Astrocyte of the hippocampus (primary cell): ENCODE measurements at places on chromosomes 13 and 19.

- no peak for DNase-seq
Measured at GRCh38 chr19:17721821-17722220, 2.5 kb downstream of the MAP1S start.

- no peak for DNase-seq
Measured at GRCh38 chr19:15187026-15188007, 13.5 kb downstream of the NOTCH3 start.

GRCh38 chr13:111854403-111854802 is 212.5 kb upstream of the SOX1 start:
- no peak for DNase-seq

DNA sequence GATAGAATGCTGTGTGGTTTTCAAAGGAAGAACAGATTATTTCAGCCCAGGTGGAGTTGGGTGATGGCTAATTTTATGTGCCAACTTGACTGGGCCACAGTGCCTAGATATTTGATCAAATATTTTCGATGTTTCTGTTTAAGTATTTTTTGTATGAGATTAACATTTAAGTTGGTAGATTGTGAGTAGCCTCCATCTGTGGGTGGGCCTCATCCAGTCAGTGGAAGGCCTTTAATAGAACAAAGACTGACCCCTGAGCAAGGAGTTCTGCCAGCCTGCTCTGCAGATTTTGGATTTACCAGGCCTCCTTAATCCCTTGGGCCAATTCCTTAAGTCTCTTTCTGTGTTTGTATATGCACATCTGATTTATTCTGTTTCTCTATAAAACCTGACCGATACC is 13.9 kb downstream of the LSM14A start:
- no peak for DNase-seq

GRCh38 chr13:90796474-90796873 is 551.0 kb upstream of the MIR17HG start:
- no peak for DNase-seq

DNA sequence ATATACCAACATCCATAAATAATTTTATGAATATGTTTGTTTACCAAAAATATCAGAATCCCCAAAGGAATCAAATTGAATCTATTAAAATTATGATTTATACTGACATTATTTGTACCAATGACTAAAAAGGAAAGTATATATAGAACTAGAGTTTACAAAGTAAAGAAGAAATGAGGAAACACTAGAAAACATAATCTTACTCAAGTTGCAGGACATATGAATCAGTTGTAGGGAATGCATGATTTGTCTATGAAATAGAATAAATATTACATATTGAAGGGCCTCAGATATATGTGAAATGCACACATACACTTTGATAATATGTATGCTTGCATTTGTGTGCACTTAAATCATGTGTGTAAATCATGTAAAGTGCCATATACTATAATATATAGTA is 1466.4 kb downstream of the EFNB2 start:
- DNase-seq, result no peak
